Adipose tissue (tissue), 3 donors: ENCODE measurements at places on chromosomes 4 and X. TPM values are rescaled to one million over a fixed set of nuclear protein-coding genes. Genes with fewer than 3 reads are reported as not detected.

ADAD1 gene
- not detected for polyA plus RNA-seq

TRIML1 gene
- polyA plus RNA-seq = not detected

REELD1 gene
- 0.24 TPM for polyA plus RNA-seq

TIMP1 gene
- polyA plus RNA-seq = 342 TPM

PAGE2B gene
- polyA plus RNA-seq = not detected

CTAG1A gene
- not detected for polyA plus RNA-seq

FBXL5 gene
- 79.4 TPM for polyA plus RNA-seq

SSX2 gene
- not detected for polyA plus RNA-seq

TMEM31 gene
- polyA plus RNA-seq = not detected

COX7B2 gene
- not detected for polyA plus RNA-seq

TAF1 gene
- polyA plus RNA-seq = 15.9 TPM

APLN gene
- polyA plus RNA-seq = 0.40 TPM
